Airway epithelial cell (primary cell): ENCODE measurements at places on chromosomes 16 and 17. TPM values are rescaled to one million over a fixed set of nuclear protein-coding genes. Genes with fewer than 3 reads are reported as not detected.

Gene LPO
- total RNA-seq = not detected in 2 replicates

Gene ATMIN
- 21.9 and 27.9 TPM in 2 replicates for total RNA-seq

Gene SLC35G6
- total RNA-seq = not detected in 2 replicates

Gene HOXB9
- not detected in 2 replicates for total RNA-seq

Gene CNGB1
- total RNA-seq = 0.65 and 1.2 TPM in 2 replicates

Gene LRRC75A
- not detected in 2 replicates for total RNA-seq

Gene ABCC12
- not detected in 2 replicates for total RNA-seq

Gene RAI1
- 26.7 and 35.2 TPM in 2 replicates for total RNA-seq

Gene TMED6
- total RNA-seq = not detected in 2 replicates

Gene MCRIP2
- 51.2 and 60.1 TPM in 2 replicates for total RNA-seq

Gene FOXC2
- 0.19 and 2.0 TPM in 2 replicates for total RNA-seq

Gene TMEM235
- not detected in 2 replicates for total RNA-seq
